ENCODE measurements at places on chromosomes 3 and 15.

- no peak for DNase-seq
Observed at GRCh38 chr3:197306374-197307086, 8.1 kb upstream of the DLG1 start.

- no peak for DNase-seq
Observed at GRCh38 chr15:74955796-74956647, 550 bp downstream of the RPP25 start.

GRCh38 chr3:152349392-152349791 is 80.7 kb downstream of the MBNL1 start:
- DNase-seq, result no peak

DNA sequence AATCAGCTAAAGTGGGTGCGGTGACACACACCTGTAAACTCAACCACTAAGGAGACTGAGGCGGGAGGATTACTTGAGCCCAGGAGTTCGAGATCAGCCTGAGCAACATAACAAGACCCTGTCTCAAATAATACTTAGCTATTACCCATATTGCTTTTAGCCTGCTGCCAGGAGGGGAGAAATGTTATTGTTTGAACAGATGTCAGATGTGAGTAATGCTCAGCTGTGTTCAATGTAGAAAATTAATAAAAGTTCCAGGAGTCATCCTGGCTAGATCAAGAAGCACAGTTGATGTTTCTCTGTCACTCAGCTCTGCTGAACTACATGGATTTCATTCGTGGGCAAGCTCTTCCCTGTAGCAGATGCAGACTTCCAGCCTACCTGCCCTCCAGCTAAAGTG is 22.2 kb downstream of the LSM3 start:
- no peak for DNase-seq

DNA sequence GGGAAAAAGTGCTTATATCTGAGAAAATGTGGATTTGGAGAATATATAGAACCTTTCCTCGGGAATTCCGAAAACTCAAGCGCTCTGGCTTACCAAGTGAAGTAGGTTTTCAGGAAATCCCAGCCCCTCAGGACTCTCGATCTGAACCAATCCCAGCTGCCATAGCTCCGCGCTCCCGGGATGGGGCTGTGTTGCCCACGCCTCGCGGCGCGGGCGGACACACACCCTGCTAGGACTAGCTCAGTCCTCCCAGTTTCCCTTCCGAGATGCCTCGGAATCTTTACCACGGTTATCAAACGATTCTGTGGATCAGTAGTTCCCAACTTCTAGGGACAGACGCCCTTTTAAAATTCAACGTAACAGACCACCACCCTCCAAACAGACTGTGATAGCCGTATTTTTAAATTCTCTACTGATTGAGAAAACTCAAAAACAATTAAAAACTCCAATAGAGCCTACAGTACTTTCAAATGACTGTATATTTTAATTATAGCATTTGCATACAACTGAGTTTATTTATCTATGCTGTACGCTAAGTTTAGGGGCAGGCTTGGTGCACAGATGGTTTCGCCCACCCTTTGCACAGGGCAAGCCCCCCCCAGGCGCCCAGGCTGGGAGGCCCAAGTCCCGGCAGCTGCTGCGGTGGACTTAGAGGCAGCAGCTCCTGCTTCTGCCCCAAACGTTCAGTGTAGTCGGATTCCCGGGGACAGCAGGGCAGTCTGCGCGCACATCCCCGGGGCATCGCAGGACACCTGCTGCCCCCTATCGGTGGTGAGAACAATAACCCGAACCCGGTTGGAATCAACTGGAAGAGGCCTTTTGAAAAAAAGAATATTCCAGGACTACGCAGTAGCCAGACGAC is 52.3 kb downstream of the CCDC54 start:
- DNase-seq, result peak; percentile 14

DNA sequence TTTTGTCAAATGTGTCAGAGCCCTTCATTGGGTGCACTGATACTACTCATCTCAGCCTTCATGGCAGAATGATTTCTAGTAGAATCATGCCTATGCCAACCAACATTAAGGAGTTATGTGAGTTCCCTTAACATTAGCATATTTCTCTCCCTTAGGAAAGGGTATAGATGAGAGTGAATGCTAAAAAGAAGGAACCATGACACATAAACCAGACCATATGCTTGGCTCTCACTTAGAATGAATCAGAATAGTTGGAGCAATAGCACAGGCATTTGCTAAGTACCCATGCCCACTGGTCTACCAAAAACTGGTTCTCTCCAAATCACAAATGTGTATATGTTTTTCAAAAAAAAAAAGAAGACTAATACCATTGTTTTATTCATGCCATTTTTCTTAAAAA is 51.1 kb downstream of the STRIT1 start:
- DNase-seq, result no peak

GRCh38 chr15:49110158-49110944 is 45.0 kb downstream of the COPS2 start:
- no peak for DNase-seq

GRCh38 chr15:27342991-27343390 is 372.0 kb downstream of the GABRG3 start:
- no peak for DNase-seq

DNA sequence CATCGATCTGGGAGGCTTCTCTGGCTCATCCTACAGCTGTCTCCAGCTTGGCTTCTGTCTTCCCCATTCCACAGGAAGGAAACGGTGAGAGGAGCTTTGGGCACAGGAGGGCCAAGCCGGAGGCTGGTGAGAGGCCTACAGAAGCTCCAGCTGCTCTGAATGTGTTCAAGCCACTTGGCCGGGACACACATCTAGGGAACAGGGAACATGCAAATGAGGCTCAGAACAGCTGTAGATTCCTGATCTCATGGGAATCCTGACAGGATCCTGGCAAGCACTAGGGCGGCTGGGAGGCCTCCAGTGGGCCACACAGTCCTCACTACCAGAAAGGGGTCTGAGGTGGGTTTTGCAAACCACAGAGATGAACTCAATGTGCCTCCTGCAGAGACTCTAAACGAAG is 13.7 kb downstream of the SEMA5B start:
- DNase-seq, result no peak

GRCh38 chr3:112643621-112644240 is 2.8 kb upstream of the CCDC80 start:
- DNase-seq, result no peak

DNA sequence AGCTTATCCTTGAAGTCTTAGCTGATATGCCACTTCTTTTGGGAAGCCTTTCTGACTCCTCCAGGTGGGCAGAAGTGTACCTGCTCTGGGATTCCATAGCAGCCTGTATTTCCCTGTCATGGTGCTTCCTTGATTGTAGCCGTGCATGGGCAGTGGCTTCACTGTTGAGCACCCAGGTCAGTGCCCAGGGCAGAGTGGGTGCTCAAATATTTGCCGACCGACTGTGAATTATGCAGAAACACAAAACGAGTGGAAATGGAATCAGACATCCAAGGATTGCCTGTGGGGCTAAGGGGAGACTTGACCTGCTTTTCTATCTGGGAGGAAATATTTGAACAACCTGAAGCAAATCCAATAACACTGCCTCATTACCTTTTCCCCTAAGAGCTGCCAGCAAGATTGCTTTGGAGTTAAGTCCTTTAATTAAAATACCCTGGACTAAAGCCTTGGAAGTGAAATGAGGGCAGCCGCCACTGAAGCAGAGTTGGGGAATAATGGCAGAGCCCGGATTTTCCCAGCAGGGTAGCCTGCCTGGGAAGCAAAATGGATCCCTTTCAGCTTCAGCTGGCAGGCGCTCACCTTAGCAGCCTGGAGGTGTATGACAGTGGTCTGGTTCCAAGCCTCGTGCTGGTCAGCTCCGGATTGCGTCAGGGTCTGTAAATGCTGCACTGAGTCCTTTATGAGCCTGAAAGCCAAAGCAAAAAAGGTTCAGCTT is 14.9 kb downstream of the ACOX2 start:
- DNase-seq, result peak; percentile 90

DNA sequence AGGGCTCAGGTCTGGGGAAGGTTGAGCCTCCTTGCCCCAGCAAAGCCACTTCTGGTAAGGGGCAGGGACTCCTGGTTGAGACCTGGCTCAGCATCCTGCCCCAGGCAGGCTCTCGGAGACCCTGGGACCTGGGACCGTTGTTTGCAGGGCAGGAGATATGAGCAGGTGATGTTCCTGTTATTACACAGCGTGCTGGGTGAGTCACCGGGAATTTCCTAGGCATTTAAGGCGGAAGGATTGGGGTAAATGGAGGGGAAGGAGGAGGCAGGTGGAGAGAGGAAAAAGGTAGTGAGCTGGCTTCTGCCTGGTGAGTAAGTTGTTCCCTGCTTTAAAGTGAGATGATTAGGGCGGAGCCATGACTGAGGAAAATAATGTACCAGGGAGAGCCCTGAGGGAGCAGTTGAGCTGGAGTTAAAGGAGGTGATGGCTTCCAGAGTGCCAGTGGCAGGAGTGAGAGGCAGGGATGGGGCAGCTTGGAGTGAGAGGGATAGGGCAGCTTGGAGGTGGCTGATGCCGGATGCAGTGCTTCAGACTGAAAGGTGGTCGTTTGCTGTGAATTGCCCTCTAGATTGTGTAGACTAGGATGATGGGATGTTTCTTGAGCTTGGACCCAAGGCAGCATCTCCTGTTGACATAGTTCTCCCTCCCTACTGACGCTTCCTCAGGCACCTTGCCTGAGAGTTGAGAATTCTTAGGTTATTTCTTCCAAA is 79.4 kb downstream of the AAGAB start:
- DNase-seq, result no peak

- no peak for DNase-seq
Observed at GRCh38 chr3:4643904-4644547, 150.9 kb downstream of the ITPR1 start.

- DNase-seq, result no peak
Observed at GRCh38 chr3:40765884-40766283, 241.1 kb downstream of the ZNF621 start.

DNA sequence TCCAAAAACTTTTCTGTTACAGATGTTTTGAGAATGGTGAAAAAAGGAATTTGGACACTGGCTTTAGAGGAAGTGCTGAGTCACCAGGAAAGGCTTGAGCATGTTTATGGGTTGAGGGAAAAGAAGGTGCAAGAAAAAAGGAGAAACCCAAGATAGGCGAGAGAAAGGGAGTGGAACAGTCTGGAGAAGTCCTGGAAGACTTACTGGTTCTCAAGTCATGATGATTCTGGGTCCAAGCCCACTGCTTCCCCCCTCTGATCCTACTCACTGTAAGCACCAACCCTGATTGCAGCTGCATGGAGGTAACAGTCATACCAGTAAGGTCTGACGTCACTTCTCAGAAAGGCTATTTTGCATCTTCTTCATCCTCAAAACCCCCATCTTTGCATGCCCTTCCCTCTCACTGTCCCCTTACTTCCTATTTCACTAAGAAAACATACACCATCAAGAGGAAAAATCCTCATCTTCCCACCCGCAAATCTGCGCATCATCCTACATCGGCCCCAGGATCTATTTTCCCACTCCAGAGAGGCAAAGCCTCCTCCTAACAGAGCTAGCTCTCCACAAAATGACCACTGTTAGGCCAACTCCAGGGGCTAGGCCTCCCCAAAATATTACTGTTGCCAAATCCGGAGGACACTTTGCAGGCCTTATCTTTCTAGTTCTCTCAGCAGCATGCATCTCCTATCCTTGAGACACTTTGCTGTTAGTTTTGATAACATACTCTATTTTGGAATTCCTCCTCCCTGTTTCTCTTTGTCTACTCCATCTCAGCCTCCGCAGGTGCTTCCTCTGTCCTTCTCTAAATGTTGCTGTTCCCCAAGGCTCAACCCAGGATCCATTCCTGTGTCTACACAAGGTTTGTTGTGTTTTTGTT is 3.2 kb upstream of the ATP13A3 start:
- no peak for DNase-seq

DNA sequence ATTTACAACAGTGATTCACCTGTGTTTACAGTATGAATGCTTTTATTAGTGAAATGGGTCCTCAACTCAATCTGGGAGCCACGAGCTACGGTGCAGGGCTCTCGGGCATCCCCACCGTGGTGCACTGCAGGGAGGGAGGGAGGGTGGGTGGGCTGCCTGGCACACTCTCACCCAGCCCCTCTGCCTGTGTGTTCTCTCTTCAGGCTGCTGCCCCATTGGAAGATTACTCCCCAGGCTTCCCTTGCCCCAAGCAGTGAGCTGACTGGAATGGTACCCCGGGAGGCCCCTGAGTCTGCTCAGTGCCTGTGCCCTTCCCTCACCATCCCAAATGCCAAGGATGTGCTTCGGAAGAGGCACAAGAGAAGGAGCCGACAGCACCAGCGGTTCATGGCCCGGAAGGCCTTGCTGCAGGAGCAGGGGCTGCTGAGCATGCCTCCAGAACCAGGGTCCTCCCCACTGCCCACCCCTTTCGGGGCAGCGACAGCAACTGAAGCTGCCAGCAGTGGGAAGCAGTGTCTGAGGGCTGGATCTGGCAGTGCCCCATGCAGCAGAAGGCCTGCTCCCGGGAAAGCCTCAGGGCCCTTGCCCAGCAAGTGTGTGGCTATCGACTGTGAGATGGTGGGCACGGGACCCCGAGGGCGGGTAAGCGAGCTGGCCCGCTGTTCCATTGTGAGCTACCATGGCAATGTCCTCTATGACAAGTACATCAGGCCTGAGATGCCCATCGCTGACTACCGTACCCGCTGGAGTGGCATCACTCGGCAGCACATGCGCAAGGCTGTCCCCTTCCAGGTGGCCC is 5.0 kb downstream of the AEN start:
- DNase-seq, result no peak

DNA sequence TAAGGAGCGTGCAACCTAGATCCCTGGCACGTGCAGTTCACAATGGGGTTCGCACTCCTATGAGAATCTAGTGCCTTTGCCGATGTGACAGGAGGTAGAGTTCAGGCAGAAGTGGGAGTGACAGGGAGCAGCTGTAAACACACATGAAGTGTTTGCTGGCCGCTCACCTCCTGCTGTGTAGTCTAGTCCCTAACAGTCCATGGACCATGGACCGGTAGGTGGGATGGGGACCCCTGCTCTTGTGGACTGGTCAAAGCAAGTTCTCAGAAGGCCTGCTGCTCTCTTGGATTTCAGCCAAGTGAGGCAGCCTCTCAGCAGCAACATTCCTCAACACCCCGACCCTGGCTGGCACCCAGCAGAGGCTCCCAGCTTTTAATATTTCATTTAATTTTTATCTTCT is 58.2 kb upstream of the SNRPA1 start:
- DNase-seq, result no peak

GRCh38 chr3:37766797-37767776 is 94.6 kb upstream of the CTDSPL start:
- DNase-seq, result no peak

GRCh38 chr15:41773332-41773728 is 954 bp upstream of the MAPKBP1 start:
- DNase-seq, result no peak

DNA sequence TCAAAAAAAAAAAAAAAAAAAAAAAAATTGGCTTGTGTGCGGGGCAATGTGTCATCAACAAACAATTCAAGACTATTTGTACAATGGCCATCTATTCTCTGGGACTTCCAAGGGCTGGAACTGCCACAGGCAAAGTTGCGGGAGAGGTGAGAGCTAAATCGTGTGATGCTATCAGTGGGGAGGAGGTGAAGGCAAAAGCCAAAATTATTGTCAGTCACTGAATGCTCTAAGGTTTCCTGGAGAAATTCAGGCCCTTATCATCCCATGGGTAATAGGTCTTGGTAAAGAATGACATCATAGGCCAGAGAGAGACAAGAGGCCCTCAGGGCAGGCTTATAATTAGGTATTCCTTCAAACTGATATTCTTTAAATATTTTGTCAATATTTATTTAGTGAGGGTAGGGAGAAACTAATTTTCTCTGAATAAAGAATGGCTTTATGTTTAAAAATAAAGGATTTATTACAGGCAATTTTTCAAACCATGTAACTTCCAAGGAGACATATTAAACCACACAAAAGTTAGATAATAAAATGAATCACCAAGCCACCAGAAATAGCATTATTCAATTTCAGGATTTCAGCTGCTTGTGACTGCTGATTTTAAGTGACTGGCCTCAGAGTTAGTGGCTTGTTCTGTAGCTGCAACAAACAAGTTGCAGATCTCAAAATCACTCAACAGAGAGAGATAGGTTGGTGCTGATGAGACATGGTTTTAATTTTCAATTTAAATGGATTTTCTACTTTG is 226.3 kb upstream of the MRPL3 start:
- no peak for DNase-seq

Data from cerebellar nuclear complex (tissue), 1 donor.